ENCODE measurements at places on chromosomes 12 and 14.

DNA sequence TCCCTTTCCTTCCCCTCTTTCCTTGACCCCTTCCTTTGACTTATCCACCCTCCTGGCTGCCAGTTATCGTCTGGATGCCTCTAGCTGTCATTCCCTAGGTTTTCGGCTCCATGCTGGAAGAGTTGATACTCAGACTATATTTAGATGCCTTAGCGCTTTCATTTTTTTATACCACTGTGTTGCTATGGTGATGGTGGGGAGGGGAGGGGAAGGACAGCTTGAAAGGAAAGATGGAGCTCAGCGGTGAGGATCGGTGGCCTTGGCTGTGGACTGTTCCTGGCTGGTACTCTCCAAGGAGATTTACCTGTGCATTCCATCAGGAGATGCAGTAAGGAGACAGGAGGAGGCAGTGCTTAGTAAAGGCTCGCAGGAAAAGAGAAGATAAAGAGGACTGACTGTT lies 108.7 kb downstream of the SLC8A3 start:
- DNase-seq, result no peak

- DNase-seq, result no peak
These were observed 110.6 kb upstream of the SOX5 start for GRCh38 chr12:24060089-24060488.

DNA sequence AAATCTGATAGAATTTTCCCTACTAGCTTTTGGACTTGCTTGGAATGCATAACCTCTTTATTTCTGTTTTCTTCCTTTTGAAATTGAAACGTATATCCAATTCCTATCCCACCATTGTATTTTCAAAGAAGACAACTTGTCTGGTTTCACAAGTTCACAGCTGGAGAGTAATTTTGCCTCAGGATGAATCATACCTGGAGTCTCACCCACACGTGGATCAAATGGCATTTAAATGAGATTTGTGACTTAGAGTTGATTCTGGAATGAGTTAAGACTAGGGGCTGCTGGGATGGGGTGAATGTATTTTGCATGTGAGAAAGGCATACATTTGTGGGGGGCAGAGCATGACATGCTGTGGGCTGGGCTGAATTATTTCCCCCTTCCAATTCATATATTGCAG lies 516.5 kb upstream of the MGAT4C start:
- DNase-seq, result no peak

- DNase-seq, result no peak
These were observed 66.4 kb downstream of the UNC79 start for GRCh38 chr14:93496856-93497741.

GRCh38 chr14:23539248-23540140 lies 12.1 kb downstream of the ZFHX2 start:
- DNase-seq, result no peak

DNA sequence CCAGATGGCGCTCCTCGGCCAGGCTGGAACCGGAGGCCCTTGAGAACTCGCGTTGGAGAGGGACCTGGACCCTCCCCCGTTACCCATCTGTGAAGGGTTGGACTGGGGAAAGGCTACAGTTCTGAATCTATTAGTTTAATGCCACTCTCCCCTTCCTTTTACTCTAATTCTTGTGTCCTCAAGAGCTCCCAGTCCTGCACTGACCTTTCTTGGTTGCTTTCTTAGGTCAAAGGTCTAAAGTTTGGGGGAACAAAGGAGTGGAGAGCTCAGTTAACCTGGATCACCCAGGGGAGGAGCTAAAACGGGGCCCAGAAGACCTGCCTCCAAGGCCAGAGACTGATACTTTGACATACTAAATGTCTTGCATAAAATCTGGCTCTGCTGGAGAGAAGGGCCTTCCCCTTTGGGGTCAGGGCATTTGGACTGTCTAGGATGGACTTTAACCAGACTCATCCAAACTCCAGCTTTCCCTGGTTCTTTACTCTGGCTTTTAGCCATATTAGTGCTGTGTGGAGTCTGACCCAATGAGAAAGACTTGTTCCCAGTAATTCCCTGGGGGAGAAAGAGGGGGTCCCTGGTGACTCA lies 923 bp upstream of the MLF2 start:
- no peak for DNase-seq

- DNase-seq, result no peak
These were observed 192.1 kb downstream of the VRK1 start for GRCh38 chr14:96989306-96989705.

- DNase-seq, result no peak
These were observed 316.2 kb downstream of the PAWR start for GRCh38 chr12:79374545-79374944.

DNA sequence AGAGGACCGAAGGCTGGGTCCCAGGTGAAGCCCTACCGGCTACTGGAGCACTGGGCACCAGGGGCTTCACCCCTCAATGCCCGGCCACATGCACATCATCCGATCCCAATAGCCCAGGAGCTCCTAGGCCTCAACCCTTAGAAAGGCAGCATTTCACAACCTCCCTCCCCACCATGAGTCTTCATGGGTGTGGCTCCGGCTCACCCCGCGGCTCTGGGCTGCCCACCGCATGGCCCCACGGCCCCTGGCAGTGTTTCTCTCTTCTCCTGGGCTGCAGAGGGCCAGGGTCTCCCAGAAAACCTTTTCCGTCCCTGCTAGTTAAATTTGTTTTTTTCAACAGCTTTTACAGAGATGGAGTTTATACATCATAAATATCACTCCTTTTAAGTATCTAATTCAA lies 28.6 kb upstream of the DLK1 start:
- no peak for DNase-seq

- no peak for DNase-seq
These were observed 510.5 kb upstream of the TBX3 start for GRCh38 chr12:115194448-115194847.

DNA sequence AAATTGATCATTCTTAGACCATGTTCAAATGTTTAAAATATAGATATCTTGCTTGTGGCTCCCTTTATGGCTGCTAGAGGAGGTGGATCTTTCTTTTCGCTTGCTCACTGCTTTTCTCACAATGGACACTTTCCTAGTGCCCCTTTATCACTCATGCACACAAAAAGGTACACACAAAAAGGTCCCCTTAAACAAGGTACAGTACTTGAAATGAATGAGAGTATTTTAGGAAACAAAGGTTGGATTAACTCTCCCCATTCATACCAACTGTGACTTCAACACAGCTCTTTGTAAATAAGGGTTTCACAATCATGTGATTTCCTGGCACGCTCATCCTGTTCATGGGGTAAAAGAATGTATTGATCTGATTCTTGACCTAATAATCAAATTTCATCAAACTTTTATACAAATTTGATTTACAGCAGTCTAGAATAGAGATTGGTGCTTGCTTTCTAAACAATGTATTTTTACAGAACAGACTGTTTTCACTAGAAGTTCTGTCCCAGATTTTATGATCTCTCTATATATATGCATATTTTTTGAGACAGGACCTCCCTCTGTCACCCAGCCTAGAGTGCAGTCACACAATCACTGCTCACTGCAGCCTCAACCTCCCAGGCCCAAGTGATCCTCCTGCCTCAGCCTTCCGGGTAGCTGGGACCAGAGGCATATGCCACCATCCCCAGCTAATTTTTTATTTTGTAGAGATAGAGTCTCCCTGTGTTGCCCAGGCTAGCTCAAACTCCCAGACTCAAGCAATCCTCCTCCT lies 34.4 kb upstream of the EPS8 start:
- DNase-seq, result no peak

GRCh38 chr14:92985521-92985920 lies 62.6 kb downstream of the CHGA start:
- DNase-seq, result no peak

- DNase-seq, result no peak
These were observed 23.2 kb upstream of the ESRRB start for GRCh38 chr14:76352639-76353281.

- no peak for DNase-seq
These were observed 32.7 kb downstream of the NOPCHAP1 start for GRCh38 chr12:105018776-105019175.

DNA sequence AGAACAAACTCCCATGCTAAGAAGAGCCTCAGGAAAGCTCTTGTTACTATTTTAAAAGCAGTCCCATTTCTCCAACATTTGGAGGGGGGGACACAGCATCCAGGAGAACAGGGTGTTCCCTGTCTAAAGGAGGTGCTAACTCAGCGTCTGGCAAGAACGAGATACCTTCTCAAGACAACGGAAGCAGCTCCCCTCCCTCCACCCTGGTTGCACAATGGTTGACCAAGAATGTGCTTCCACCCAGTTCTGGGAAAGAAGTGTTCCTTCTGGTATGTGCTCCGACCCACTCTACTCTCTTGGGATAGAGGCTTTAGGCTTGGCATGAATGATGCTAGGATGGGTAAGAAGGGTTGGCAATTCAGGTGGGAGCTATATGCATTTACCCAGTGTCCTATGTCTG lies 1.5 kb upstream of the KRT6A start:
- DNase-seq, result no peak

DNA sequence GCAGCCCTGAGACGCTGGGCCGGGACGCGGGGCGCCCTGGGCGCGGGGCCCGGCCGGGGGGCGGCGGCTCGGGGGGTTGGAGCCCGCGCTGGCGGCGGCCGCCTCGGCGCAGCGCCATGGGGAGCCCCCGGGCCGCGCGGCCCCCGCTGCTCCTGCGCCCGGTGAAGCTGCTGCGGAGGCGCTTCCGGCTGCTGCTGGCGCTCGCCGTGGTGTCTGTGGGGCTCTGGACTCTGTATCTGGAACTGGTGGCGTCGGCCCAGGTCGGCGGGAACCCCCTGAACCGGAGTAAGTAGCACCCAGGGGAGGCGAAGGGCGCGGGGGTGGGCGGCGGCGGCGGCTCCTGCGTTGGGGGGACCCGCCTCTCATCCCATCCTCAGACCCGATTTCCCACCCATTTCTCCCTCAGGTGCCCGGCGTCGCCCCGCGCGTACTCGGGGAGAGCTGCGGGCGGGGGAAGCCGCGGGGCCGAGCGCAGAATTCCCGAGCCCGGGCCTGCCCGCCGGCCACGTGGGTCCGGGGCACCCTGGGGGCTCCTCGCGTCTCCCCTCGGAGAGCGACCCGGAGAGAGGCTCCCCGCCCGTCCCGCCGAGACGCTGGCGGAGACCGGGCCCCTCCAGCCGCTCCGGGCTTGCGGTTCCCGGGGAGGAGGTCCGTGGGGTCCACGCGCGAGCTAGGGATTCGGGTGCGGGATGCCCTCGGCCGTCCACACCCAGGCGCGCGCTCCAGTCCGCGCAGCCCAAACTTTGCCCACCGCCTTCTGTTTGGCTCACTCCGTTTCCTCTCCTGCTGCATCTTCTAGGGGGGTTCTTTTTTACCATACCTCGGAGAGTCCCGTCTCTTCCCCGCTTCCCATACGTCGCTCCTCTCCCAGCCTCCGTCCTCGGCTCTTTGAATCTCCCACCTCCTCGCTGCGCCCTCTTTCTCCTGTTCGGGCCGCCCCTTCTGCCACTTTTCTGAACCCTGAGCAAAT lies 807 bp downstream of the B4GALNT3 start:
- no peak for DNase-seq

DNA sequence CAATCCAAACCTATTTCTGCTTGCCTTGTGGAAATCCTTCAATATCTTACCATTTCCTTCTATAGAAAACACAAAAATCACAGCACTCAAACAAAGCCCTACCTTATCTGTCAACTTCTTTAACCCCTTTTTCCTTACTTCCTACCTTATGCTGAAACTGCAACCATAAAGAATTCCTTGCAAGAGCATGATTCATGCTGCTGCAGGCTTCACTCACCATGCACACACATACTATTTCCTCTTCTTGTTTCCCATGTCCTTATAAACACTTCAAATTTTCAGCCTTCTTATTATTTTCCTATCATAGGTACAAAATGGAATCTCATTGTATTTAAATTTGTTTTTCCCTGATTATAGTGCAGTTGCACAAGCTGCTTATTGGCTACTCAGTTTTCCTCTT lies 23.3 kb downstream of the LMNTD1 start:
- no peak for DNase-seq

- no peak for DNase-seq
These were observed 770 bp downstream of the ABHD4 start for GRCh38 chr14:22598896-22599244.

- DNase-seq, result no peak
These were observed 30.3 kb downstream of the FAIM2 start for GRCh38 chr12:49873361-49873934.

- DNase-seq, result no peak
These were observed 57.8 kb downstream of the TTC8 start for GRCh38 chr14:88882236-88882635.

GRCh38 chr12:111171345-111171744 lies 197.6 kb downstream of the PHETA1 start:
- no peak for DNase-seq

DNA sequence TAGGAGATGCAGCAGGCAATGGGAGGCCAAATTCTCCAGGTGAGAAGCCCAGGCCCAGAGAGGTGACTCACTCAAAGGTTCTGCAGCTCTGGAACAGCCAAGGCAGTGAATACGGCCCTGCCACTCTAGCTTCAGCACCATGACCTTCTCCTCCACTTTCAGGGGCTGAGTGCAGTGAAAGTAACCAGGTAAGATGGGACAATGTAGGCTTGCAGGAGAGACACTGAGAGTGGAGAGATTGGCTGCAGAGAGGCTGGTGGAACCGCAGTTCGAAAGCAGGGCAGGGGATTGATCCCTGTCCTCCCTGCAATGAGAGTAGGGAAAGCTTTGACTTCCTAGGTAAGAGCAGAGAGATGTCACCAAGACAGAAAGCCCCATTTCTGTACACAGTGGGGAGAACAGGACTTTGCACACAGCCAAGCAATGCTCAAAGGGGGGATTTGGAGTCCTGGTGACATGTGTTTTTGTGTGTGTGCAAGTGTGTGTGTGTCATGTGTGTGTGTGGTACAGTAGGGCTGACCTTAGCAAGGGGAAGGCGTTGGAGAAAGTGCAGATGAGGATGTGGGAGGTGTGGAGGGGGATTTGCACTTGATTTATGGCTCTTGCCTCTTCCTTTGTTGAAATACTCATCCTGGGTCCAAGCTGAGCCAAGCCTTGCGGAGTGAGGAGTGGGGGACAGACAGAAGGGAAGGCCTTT lies 12.7 kb downstream of the DHRS2 start:
- DNase-seq, result no peak

DNA sequence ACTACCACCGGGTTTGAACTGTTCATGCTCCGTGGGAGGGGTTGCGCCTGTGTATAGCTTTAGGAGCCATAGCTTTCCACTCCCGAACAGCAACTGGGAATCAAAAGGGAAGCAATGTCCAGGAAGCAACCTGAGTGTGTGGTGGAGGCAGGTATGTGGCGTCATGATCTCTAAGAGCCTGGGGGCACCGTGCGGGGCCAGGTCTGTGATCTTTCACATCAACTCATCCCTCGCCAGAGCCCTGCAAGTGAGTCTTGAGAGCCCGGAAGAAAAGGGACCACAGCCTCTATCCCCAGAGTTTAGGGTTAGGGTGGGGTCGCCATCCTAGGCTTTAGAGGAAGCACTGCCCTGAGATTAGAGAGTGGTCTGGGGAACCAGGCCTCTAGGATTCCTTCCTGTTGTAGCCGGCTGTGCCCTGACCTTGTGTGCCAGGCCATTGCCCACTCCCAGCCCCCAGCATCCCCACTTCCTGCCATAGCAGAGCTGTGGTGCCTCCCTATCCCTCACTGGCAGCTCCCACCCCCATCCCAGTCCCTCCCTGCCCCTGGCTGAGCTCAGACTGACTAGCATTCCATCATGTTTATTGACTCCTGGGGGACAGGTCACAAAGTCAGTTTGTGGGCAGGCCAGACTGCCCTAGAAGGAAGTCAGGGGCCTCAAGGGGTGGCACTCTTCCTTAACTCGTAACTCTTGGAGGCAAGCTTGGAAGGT lies 745 bp upstream of the ADCY4 start:
- DNase-seq, result no peak

All from activated naive CD4-positive, alpha-beta T cell (primary cell).